ENCODE measurements at places on chromosomes 3 and 15. TPM values are rescaled to one million over a fixed set of nuclear protein-coding genes. Genes with fewer than 3 reads are reported as not detected.

The TTC21A gene
- 1.9 TPM for total RNA-seq

The GADL1 gene
- not detected for total RNA-seq

The CYP11A1 gene
- 0.08 TPM for total RNA-seq

The SLC2A2 gene
- not detected for total RNA-seq

The MESP1 gene
- 6.8 TPM for total RNA-seq

The CCRL2 gene
- not detected for total RNA-seq

The IL1RAP gene
- total RNA-seq = 5.2 TPM

The CAMKV gene
- 0.35 TPM for total RNA-seq

The MAGI1 gene
- 4.0 TPM for total RNA-seq

The FILIP1L gene
- total RNA-seq = 0.29 TPM

The KY gene
- total RNA-seq = 0.20 TPM

The BBX gene
- 16.7 TPM for total RNA-seq

The CX3CR1 gene
- total RNA-seq = 0.07 TPM

The GOLGA8J gene
- not detected for total RNA-seq

The RGMA gene
- total RNA-seq = 0.31 TPM

The ISLR gene
- total RNA-seq = 0.50 TPM

The IL20RB gene
- 1.0 TPM for total RNA-seq

The SOX2 gene
- total RNA-seq = 0.37 TPM

The CADPS gene
- total RNA-seq = not detected

The TRIM42 gene
- total RNA-seq = not detected

The LCTL gene
- not detected for total RNA-seq

The CIB2 gene
- total RNA-seq = 28.0 TPM

The FAM107A gene
- 0.17 TPM for total RNA-seq

The SEC22C gene
- 33.3 TPM for total RNA-seq

The SPINT1 gene
- total RNA-seq = 0.82 TPM

The KNG1 gene
- total RNA-seq = not detected

The GLT8D1 gene
- 38.7 TPM for total RNA-seq

The IQCH gene
- total RNA-seq = 1.4 TPM

The TMEM266 gene
- total RNA-seq = 0.25 TPM

The SERPINI2 gene
- not detected for total RNA-seq

The GFM1 gene
- 63.5 TPM for total RNA-seq

The TRH gene
- total RNA-seq = not detected

The XCR1 gene
- total RNA-seq = not detected

The BCL2A1 gene
- total RNA-seq = 10.3 TPM

The ACTC1 gene
- total RNA-seq = 0.16 TPM

The BOC gene
- 5.3 TPM for total RNA-seq

The OIP5 gene
- total RNA-seq = 13.0 TPM

The CAPN7 gene
- total RNA-seq = 26.1 TPM

The SLC51A gene
- total RNA-seq = not detected

The MEGF11 gene
- total RNA-seq = 0.53 TPM

The SI gene
- total RNA-seq = not detected

The DPPA2 gene
- total RNA-seq = not detected

The CELSR3 gene
- total RNA-seq = 3.9 TPM

The PLXNA1 gene
- 20.5 TPM for total RNA-seq

The ROBO2 gene
- not detected for total RNA-seq

The ZNF774 gene
- total RNA-seq = 0.85 TPM

The GOLGA6L4 gene
- total RNA-seq = 1.2 TPM

The LDHAL6B gene
- total RNA-seq = not detected

The PAQR9 gene
- total RNA-seq = 2.2 TPM
